ENCODE measurements at places on chromosomes 12 and 14.

DNA sequence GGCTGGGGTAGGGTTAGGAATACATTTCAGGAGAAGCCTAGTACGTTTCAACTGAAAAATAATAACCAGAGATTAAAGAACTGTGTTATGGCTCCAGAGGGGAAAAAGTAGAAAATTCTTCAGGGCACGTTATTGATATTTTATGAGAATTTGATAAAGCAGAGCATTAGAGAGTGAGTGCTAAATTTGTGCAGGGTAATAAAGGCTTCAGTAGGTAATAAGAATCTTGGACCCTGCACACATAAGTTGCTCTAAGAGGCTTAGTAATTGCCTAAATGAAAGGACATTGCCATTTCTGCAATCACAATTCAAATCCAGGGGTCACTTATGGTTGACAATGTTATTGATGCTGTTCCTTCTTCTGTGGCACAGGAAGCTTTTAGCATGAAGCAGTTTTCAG, 439.4 kb upstream of the DCN start:
- DNase-seq = no peak

DNA sequence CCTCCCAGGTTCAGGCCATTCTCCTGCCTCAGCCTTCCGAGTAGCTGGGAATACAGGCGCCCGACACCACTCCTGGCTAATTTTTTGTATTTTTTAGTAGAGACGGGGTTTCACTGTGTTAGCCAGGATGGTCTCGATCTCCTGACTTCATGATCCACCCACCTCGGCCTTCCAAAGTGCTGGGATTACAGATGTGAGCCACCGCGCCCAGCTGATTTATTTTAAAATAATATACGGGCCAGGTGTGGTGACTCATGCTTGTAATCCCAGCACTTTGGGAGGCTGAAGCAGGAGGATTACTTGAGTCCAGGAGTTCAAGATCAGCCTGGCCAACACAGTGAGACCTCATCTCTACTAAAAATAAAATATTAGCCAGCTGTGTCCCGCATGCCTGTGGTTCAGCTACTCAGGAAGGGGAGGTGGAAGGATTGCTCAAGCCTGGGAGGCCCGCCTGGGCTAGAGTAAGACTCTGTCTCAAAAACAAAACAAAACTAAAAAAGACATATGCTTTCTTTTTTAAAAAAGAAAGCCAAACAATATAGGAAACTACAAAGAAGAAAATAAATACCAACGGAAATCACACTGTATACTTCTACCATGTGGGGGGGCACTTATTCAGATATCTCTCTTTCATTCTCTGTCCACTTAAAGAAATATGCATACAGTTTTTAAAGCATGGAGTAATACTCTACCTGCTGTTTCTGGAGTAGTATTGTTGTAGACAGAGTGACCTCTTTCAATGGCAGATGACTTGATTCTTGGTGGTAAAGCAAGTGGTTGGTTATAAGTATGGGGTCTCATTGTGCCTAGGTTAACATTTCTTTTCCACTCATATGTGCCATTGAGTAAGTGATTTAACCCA, 930 bp upstream of the MIA2 start:
- DNase-seq = peak; percentile 10

GRCh38 chr14:101118746-101119591, 215.4 kb upstream of the RTL1 start:
- DNase-seq = no peak

- DNase-seq = no peak
Measured at GRCh38 chr12:19070341-19070740, 59.2 kb upstream of the PLEKHA5 start.

DNA sequence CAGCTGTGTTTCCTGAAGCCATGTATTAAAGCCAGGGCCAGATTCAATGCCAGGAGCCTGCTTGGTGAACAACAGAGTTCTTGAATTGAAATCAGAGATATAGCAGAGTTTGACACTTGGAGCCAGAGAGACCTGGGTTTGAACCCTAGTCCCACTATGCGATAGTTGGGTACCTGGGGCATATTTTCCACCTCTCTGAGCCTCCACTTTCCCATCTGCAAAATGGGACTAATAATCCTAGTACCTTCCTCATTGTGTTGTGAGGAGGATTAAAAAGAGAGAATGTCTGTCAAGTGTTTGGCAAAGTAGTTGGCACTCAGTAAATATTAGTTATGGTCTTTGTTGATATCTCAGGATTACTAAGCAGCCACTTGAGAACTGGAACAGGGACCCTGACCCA, 6.0 kb upstream of the HRK start:
- DNase-seq = no peak

All from CD4-positive, alpha-beta memory T cell (primary cell).